ENCODE measurements at places on chromosomes 4 and X.

DNA sequence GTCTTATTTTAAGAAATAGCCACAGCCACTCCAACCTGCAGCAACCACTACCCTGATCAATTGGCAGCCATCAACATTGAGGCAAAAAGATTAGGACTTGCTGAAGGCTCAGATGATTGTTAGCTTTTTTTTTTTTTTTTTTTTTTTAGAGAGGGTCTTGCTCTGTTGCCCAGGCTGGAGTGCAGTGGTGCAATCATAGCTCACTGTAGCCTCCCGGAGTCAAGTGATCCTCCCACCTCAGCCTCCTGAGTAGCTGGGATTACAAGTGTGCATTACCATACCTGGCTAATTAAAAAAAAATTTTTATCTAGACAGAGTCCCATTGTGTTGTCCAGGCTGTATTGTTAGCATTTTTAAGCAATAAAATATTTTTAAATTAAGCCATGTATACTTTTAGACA, 26.5 kb downstream of the RHOH start:
- DNase-seq = no peak

DNA sequence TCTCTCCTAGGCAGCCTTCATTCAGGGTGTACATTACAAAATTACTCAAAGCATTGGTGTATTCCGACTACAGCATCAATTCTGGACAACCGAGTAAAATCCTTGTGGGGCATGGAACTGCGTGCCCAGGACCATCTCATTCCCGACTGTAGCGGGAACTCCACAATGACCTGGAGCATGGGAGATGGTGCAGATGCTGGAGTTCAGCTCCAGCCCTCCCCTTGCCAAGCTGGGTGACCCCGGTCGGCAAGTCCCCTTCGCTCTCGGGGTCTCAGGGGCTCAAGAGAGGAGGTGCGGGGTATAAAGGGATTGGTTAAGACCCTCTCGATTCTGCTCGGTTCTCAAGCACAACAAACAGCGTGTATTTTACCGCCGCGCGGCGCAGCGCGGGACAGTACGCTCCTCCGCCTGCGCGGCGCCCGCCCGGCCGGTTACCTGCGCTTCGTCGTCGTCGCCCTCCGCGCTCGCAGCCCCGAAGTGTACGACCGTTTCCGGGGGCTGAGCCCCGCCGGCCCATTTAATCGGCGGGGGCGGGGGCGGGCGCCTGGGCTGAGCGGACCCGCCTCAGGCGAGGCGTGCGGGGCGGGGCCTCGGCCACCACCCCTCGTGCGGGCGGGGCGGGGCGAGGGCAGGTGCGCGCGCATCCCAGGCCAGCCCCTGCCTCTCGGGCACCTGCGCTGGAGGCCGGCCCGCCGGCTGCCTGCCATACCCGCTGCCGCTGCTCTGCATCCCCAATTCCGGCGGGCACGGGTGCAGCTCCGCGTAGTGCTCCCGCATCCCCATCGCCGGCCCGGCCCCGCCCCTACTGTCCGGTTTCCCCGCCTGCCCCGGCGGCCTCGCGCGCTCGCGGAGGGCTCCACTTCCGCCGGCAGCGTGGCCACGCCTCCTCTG, at the start of gene G6PD:
TSS of gene G6PD (minus strand) at position 493 of the 891 bp plus-strand sequence. CDS start 691 bp downstream, outside the sequence.
- DNase-seq = peak; percentile 92

DNA sequence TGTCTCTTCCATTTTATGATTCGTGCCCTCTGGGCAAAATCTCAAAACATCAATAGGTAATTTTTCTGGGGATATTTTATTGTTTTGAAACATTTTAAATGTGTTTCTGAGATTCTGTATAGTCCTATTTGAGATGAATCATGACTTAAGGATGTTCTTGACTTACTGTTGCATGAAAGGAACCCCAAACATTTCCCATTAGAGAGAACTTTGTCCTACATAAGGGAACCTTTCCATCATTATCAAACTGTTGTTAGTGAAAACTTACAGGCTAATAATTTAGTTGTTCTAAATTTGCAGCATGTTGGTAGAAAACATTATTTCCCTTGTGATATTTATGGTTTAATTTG, 523.3 kb downstream of the PPARGC1A start:
- no peak for DNase-seq

DNA sequence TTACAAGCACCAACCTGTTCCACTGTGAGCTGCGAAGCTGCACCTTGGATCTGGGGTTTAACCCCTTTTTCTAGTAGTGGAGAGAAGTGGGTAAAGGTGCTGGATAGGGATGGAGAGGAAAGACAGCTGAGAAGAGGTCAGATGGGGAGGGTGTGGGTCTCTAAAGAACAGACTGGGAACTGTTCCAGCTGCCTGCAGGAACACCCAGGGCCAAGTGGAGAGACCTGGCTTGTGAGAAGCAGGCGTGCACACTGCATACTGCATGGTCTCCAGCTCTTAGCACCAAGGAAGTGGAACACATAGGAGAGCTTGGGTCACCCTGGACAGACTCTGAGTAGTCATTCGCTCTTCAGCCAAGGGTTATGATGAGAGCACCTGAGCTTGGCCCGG, 16.1 kb downstream of the BCOR start:
- DNase-seq = no peak

- peak; percentile 48 for DNase-seq
Observed at GRCh38 chr4:107913283-107913899, 18.0 kb upstream of the CYP2U1 start.

DNA sequence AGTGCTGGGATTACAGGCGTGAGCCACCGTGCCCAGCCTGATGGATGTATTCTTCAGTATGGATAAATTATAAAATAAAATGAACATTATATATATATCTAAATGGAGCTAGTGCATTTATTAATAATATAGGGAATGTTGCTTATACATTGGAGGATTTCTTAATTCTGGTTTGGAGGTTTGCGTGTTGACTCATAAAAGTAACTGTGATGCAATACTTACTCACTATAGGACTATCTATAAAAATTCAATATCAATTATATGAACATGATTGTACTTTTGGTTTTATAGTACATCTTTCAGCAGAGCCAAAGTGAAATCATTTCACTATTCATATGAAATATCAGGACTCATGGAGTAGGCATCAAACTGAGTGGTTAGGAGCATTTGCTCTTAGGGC, 3.2 kb upstream of the AREG start:
- no peak for DNase-seq

DNA sequence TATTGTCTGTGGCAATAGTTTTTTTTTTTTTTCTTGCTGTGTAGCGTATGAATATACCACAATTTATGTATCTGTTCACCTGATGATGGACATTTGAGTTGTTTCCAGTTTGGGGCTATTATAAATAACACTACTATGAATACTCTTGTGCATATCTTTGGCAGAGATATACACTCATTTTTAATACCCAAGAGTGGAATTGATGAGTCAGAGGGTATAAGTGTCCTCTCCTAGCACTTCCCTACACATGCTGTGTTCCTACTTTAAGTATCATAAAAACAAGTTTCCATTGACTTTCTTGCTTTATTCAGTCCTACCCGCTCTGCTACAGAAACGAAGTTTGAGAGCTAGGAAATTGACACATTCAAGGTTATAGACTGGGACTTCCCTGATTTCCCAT, 39.8 kb downstream of the XIAP start:
- DNase-seq = no peak

- DNase-seq = no peak
Observed at GRCh38 chr4:24303926-24304325, 280.4 kb downstream of the DHX15 start.

DNA sequence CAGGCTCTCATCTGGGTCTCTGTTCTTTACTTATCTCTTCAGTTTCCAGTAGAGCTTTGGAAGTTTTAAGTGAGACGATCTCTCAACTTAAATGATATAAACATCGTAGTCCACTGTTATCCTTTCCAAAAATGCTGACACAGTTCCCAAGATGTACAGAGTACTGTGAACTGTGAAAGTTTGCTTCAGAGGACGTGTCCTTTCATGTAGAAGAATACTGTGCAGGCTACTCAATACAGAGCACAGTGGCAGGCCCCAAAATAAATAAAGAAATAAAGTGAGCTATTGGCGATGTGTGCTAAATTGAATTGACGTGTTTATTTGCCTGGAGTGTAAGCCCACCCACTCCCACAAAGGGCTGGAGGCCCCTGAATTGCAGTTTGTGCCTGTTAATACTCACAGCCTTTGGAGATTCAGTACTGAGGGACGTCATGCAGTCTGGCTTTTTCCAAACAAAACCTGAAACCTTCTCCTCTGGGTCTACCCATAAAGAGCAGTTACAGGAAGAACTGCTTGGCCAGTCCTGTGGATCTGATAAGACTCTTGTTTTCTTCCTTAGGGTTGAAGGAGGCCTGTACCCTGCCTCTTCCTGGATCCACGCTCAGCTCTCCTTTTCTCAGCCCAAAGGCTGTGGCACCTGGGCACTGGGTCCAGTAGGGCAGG, 66.1 kb downstream of the SOWAHB start:
- DNase-seq = no peak
